ENCODE measurements at places on chromosomes 13 and 19.

- DNase-seq: peak; percentile 90
Observed at GRCh38 chr19:34171877-34172660, at the start of gene LSM14A. LSM14A (plus strand) TSS chr19:34172504; CDS start chr19:34172643, 139 bp downstream.

DNA sequence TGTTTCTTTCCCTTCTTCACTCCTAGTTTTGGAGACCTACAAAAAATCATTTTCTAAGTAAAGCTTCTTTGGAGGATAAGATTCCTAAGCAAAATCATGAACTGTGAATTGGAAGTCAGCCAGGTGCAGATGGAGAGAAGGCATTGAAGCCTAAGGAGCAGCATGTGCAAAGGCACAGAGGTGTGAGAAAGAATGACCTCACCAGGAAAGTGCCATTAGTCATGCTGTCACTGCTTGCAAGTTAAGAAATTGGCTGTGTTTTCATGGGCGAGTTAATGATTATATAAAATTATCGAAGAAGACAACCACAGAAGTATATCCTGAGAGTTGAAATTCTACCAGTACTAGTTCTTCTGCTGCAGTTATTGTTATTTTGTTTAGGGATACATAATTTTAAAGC lies 80.3 kb upstream of the KLHL1 start:
- DNase-seq: no peak

GRCh38 chr19:41883463-41883820 lies 458 bp downstream of the ARHGEF1 start:
- no peak for DNase-seq

GRCh38 chr13:95123726-95124125 lies 177.5 kb downstream of the ABCC4 start:
- no peak for DNase-seq

DNA sequence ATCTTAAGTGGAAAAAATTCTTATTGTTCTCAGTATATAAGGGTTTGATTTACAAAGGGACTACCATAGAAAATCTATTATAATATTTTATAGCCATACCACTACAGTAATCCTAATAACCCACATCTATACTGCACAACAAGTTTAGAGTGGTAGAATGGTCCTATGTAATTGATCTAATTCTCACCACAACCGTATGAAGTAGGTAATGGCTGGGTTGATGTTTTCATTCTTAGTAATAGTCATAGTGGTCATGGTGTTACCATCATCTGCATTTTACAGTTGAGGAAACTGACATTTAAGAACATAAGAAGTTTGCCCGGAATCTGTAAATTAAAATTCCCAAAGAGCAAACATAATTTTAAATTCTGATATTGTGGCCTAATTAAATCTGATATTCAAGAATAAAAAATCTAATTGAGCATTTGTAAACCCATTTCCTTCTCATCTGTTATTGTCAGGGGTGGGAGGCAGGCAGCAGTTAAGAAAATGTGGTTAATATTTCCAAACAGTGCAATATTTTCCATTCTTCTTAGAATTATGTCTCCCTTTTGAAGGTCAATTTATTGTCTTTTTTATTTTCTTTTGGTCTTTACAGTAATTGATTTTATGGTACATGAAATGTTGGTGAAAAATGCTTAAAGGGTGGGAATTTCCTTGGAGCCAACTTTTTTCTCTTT lies 65.6 kb downstream of the DHRS12 start:
- no peak for DNase-seq

- DNase-seq: no peak
Observed at GRCh38 chr19:46791944-46792343, 3.5 kb upstream of the SLC1A5 start.

GRCh38 chr13:81395368-81395767 lies 1054.4 kb upstream of the SPRY2 start:
- DNase-seq: no peak

- no peak for DNase-seq
Observed at GRCh38 chr13:60590800-60591747, 194.1 kb downstream of the TDRD3 start.

- no peak for DNase-seq
Observed at GRCh38 chr13:85564598-85564997, 234.6 kb downstream of the SLITRK6 start.

- no peak for DNase-seq
Observed at GRCh38 chr13:25111585-25111956, 15.6 kb downstream of the PABPC3 start.

DNA sequence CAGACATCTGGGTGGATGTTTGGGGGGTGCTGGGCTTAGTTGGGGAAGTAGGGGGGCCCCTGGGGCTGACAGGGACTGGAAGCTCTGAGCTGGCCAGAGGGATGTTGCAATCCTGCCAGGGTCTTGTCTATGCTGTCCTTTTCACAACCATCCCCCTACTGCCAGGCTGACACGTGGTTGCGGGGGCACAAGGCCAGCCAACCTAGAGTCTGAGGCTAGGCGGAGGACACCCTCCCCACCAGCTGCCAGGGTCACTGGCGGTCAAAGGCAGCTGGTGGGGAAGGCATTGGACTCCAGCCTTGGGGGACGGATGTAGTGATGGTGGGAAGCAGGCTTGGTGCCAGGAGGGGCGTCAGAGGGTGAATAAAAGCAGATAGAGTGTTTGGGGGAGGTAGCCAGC lies 1.6 kb upstream of the APOC1 start:
- DNase-seq: peak; percentile 20

DNA sequence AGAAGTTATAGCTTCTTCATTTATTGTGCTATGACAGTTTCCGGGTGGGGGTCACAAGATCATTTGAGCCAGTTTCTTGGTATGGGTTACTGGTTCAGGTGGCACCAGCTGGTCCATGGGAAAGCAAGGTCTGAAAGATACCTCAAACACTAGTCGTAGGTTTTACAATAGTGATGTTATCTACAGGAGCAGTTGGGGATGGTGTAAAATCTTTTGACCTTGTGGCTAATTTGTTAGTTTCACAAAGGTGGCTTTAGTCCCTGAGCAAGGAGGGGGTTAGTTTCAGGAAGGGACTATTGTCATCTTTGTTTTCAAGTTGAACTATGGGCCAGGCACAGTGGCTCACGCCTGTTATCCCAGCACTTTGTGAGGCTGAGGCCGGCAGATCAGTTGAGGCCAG lies 24.6 kb downstream of the CHST8 start:
- no peak for DNase-seq

- DNase-seq: no peak
Observed at GRCh38 chr13:35917942-35918645, 213.1 kb downstream of the DCLK1 start.

DNA sequence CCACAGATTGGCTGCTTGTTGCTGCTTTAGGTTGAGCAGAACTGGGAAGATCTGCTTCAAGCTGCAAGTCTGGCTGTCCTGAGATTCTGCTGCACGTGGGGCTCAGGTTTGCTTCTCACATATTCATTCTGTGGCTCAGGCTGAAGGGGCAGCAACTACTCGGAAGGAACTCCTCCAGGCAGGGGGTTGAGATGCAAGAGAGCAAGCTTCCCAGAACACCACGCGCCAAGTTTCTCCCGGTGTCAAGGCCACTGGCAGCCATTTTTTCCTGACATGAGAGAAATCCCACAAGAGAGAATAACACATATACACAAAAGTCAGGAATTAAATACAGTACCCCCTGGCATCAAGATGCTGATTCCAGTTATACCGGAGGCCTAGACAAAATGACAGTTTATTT lies 887.6 kb upstream of the SLC10A2 start:
- DNase-seq: no peak

GRCh38 chr13:46834657-46835056 lies 37.7 kb upstream of the ESD start:
- DNase-seq: no peak

DNA sequence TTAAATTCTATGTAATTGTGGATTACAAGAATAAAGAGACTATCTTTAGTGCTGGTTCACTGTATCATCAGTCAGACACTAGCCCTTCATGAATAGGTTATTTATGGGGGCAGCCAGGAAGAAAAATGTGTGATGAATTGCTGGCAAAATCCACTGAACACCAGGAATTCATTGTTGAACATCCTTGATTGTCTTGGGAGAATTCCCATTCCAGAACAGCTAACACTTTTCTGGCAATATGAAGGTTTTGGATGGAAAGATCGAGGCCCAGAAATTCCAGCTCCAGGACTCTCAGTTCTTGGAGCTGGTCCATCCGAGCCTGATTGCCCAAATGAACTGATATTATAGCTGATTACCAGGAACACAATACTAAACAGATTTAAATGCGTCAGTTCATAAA lies 11.5 kb upstream of the SPART start:
- no peak for DNase-seq

GRCh38 chr13:96821381-96821780 lies 172.9 kb downstream of the OXGR1 start:
- DNase-seq: no peak

GRCh38 chr13:60282186-60282585 lies 114.8 kb upstream of the TDRD3 start:
- no peak for DNase-seq

- peak; percentile 90 for DNase-seq
Observed at GRCh38 chr19:51016798-51017683, 2.5 kb downstream of the KLK10 start.

DNA sequence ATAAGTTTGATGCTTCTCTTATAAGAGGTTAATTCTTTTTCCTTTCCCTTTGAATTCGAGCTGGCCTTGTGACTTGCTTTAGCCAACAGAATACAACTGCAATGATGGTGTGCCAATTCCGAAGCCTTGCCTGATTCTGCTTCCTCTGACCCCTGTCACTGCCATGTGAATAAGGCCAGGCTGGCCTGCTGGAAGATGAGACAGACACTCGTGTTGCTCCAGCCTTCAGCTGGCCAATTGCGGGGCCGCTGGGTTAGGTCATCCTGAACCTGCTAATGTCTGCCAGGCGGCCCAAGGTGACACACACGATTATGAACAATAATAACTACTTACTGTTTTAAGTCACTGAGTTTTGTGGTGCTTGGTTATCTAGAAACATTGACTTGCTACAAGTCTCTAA lies 352.0 kb downstream of the MYO16 start:
- no peak for DNase-seq

GRCh38 chr19:53865918-53866864 lies 1.5 kb upstream of the MYADM start:
- peak; percentile 74 for DNase-seq

- no peak for DNase-seq
Observed at GRCh38 chr13:41407380-41407779, 50.0 kb upstream of the RGCC start.

DNA sequence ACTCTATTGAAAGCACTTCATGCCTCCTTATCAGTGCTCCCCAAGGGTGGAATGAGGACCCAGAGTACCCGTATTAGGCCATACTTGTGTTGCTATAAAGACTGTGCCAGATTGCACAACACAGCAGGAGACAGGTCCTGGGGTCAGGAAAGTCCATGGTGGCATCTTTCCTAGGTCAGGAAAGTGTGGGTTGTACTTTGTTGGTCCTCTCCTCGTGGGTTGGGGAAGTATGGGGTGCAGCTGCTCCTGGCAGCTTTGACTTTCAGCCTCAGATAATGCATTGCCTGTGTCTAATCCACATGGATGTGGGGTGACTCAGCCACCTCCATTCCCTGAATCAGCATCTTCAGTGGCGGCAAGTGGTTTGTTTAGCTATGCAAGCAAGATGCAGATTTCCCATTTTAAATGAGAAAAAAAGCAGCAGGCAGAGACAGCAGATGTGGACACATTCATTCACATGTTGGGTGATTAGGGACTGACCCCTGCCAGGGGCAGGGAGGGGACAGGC lies 8.4 kb upstream of the CYP2B6 start:
- no peak for DNase-seq

DNA sequence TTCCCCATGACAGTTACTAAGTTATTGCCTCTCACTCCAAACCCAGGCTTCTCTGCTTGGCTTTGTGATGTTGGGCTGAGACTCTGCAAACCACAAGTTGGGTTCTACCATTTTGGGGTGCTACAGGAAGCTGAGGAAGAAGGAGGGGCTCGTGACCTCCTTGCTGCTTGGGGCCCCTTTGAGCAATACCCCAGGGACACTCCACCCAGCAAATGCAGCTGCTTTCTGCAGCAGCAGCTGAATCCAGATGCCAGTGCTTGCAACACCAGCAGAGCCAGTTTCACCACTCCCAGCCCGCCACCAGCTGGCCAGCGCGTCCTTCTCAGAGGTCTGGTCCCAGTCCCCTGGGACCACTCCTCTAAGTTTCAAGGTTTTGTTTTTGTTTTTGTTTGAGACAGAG lies 22.0 kb upstream of the UBAC2 start:
- DNase-seq: no peak

DNA sequence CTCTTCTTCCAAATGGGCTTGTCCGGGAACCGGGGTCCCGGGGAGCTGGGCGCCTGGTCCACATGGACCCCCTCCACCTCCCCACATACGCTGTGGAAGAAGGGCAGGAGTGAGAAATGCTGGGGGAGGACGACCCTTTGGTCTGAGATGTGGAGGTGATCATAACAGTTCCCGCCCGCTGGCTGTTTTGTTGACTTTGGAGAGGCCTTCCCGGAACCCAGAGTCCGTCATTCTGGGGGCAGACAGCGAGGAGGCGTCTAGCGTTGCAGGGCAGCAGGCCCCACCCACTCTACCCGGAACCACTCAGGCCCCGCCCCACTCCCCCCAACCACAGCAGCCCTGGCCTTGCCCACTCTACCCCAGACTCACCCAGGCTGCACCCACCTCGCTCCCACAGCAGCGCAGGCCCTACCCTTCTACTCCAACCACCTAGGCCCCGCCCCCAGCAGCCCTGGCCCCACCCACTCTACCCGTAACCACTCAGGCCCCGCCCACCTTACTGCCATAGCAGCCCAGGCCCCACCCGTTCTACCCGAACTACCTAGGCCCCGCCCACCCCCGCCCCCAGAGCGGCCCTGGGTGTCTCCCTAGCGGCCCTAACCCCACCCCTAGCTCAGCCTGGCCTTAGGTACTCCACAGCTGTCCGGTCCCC lies 7.1 kb downstream of the GPR108 start:
- DNase-seq: peak; percentile 74

GRCh38 chr19:38213911-38214625 lies 10.0 kb downstream of the DPF1 start:
- DNase-seq: no peak

GRCh38 chr19:4234142-4234861 lies 5.0 kb downstream of the EBI3 start:
- DNase-seq: no peak

GRCh38 chr19:9309974-9310446 lies 372 bp upstream of the ZNF699 start:
- no peak for DNase-seq

DNA sequence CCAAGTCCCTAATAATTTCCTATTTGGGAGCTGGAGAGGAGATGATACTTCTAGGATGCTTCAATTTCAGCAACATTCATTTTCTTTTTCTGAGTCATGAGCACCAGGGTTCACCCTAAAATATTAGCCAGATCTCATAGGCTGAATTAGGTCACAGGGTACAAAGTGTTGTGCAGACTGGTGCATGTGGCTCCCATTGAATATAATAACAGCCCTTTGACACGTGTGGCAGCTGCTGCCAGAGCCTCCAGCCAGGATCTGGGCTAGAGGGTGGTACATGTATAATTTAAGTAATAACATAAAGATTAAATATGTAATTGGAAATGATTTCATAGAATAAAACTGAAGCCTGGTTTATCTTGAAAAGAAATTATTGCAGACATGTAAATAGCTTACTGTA lies 244.9 kb downstream of the ATP8A2 start:
- DNase-seq: no peak

- DNase-seq: no peak
Observed at GRCh38 chr13:110114316-110114715, 192.6 kb downstream of the COL4A1 start.
